ENCODE measurements at places on chromosomes 16 and 17.
A peak's percentile ranks its signal among the peaks of the same experiment; 100 is the strongest.

DNA sequence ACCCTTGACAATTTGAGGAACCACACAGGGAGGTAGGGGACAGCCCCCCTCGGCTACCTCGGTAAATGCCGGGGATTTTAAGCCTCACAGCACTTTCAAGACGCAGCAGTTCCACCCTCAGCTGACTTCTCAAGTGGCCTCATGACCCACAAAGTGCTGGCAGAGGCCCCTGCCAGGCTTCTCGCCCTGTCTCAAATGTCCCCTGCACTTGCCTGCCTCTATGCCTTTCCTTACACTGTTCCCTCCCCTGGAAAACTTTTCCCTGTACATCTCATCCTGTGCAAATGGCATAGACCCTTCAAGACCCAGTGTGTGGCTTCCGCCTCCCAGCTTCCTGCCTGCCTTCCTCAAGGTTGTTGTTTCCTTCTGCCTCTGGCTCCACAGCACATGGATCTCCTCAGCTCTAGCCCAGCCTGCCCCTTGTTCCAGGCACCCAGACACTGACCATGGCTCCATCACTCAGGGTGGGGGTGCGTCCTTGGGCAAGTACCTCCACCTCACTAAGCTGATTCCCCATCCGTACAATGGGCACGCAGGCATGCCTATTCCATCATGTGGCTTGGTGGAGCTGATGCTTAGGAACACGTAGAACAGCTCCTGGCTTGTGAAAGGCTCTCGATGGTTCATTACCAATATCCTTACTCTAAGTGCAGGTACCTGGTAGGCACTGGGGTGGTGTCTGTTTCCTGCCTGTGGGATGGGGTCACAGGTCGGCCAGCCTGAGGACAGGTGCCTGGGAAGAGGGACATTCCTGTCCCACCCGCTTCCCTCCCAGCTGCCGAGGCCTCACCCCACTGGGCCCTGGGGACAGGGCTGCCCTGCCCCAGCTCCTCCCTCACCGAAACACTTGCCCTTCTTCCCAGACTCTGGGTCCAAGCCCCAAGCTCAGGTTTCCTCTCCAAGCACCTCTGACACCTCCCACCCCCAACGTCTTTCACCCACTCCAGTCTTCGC is 24.0 kb downstream of the MMP15 start:
- no peak for DNase-seq

DNA sequence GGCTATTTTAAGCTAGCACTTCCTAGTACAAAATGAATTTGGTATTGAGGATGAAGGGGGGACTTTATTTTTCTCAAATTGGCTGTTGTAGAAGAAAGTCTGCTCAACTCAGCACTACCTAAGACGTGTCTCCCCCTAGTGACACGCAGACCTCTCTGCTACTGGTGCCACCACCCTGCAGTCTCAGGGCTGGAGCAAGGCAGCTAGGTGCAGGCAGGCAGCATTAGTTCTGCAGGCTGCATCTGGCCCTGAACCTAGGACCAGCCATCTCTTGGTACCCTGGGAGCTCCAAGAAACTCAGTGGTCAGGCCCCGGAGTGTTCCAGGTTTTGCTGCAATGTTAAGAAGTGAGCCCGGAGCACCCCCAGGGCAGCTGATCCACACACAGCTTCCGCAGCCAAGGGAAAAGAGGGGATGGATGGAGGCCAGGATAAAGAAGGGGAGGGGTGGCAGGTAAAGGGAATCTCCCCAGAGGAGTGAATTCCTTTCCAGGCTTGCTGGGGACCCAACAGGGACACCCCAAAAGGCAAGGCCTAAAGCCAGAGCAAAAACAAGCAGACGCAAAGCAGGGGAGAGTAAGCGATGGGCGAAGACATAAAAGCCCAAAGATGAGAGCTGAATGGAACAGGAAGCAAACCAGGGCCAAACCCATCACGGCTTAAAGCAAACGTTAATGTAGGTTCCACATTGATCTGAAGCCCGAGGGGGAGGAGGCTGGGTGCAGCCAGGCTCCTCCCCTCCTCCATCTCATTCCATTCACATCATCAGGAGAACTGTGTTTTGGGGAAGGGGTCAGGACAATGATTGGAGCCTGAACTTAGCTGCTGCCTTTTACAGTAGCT is 200.5 kb downstream of the ZFHX3 start:
- DNase-seq, result no peak

DNA sequence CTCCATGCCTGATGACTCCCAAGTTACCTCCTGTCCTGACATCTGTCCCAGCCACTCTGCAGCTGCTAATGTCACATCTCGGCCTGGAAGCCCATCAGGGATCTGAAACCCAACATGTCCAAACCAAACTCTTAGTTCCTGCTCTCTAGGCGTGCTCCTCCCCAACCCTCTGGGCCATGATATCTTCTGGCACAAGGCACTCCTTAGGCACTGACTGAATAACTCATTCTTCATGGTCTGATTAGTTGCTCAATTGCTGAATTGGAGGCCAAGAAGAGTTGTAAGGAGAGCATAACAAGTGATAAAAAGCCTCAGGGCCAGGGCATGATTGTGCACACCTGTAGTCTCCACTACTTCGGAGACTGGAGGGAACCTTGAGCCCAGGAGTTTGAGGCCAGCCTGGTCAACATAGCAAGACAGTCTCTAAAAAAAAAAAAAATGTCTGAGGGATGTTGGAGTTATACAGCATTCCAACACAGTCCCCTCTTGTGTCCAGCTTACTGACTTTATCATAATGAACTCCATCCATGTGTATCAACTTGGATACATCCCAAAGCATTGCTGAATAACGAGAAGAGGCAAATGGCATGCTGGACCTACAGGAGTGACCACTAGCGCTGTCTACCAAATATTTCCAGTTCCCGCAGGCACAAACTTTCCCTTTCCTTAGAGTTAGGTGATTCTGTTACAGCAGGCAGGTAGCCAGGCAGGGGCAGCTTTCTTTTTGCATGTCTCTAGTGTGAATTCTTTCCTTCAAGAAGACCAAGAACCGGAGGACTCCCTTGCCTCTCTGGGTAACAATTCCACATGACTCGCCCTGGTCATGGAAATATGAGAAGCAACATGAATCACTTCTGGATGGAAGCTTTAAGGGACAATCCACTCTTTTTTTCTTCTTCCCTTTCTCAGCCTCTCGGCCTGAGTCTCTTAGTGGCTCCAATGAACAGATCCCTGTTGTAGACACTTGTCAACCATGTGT is 18.1 kb upstream of the SHCBP1 start:
- DNase-seq, result no peak

GRCh38 chr16:88264641-88265285 is 118.0 kb upstream of the ZNF469 start:
- no peak for DNase-seq

DNA sequence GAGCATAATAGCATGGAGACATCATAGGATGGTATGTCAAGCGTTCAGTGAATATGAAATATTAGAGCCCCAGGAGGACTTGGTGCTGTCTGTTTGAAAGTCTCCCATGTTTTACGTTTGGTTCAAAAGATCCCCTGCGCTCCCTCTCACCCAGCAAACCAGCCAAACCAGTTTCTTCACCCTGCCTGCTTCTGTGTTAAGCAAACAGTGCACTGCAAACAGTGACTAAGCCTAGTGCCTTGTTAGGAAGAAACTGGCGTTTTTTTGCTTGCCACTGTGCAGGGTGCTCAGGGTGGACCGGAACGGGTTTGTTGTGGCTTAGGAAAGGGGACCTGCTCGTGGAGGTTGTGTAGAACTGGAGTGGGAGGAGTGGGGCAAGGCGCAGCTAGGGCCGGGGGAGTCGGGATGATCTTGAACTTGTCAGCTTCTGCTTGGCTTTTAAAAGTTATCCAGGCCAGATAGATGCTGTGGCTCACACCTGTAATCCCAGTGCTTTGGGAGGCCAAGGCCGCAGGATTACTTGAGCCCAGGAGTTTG is 7.7 kb downstream of the CDH1 start:
- DNase-seq, result no peak

DNA sequence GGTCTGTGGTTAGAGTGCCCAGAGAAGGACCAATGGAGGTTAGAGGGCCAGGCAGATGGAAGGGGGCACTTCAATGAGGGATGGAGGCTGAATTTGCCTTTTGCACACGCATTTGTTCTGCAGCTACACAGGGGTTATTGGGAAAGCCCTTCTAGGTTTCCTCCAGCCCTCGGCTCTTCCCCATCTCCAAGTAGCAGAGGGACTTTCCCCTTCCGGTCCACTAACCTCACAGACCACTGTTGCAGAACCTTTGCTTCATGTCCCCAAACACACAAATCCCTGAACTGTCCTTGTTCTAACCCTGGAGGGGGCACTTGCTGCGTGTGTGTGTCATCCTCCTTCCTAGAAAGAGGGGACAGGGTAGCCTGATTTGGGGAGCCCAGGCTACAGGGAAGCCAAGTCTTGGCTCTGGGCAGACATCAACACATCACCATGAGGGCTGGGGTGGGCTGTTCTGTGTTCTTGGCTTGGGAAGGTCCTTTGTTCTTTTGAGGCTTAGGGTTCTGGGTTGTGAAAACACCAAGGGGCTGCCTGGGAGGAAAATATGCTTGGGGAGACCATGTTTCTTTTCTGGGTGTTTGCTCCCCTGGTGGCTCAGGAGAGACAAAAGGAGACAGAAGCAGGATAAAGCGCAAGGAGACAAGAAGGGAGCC is 7.3 kb upstream of the NR1D1 start:
- DNase-seq, result no peak

- DNase-seq, result no peak
Measured at GRCh38 chr17:57114085-57114673, 29.1 kb downstream of the AKAP1 start.

GRCh38 chr17:43549496-43549895 is 3.4 kb upstream of the ETV4 start:
- DNase-seq, result no peak

DNA sequence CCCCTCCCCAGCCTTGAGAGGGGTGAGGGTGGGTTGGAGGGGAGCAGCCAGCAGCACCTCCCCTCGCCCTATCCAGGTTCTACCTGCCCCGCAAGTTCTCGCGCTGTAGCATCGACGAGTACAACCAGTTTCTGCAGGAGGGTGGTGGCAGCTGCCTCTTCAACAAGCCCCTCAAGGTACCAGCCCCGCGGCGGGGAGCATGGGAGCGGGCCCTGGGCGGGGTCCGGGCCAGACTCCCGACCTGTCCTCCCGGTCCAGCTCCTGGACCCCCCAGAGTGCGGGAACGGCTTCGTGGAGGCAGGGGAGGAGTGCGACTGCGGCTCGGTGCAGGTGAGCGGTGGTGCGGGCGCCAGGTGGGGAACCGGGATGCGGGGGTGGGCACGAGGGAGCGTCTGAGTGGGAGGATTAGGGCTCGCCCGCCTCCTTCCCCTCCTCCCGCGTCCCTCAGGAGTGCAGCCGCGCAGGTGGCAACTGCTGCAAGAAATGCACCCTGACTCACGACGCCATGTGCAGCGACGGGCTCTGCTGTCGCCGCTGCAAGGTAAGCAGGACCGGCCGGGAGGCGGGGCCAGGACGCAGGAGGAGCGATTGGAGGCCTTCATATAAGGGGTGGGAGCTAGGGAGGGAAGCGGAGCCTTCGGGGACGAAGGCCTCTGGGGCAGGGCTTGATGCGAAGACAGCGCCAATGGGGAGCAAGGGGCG is 16.5 kb downstream of the ADAM11 start:
- DNase-seq, result peak; percentile 92

DNA sequence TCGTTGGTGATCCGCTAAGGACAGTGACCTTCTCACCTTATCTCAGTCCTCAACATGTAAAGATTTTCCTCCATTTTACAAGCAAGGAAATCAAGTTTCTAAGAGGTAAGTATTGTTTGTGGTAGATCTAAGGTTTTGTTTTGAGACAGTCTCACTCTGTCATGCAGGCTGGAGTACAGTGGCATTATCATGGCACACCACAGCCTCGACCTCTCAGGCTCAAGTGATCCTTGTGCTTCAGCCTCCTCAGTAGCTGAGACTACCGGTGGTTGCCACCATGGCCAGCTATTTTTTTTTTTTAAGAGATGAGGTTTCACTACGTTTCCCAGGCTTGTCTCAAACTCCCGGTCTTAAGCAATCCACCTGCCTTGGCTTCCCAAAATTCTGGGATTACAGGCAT is 34.9 kb downstream of the PRKCA start:
- DNase-seq, result no peak

DNA sequence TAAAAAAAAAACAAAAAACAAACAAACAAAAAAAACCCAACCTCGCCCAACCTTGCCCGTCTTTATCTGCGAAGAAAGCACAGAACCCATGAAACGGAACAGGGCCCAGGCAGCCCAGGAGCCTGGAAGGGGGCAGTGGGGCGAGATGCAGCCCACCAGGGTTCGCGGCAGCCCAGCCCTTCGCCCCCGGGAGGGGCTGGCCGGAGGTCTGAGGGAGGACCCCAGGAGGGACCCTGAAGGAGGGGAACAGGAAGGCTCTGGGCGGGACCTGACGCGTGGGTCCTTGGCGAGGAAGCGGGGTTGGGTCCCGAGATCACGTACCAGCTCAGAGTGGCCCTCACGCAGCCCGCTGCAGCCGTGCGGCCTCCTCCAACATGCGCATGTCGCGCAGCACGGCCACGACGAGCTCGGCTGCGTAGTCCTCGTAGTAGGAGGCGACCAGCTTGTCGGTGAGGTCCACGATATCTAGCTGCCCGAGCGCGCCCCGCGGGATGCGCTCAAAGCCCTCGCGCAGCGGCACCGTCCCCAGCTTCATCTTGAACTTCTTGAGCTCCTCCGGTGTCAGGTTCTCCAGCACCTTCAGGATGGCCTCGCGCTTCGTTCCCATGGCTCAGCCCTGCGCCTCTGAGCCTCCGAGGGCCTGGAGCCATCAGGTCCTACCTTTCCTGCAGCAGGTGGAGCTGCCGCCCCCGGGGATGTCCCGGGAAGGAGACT is at the start of gene PYDC1:
TSS of gene PYDC1 (minus strand) at position 714 of the 714 bp plus-strand sequence. CDS start at position 607, 107 bp downstream.
- DNase-seq, result no peak

- DNase-seq, result no peak
Measured at GRCh38 chr17:77325577-77326075, 184.9 kb downstream of the SEC14L1 start.

- no peak for DNase-seq
Measured at GRCh38 chr17:52025236-52025635, 133.3 kb downstream of the CA10 start.

DNA sequence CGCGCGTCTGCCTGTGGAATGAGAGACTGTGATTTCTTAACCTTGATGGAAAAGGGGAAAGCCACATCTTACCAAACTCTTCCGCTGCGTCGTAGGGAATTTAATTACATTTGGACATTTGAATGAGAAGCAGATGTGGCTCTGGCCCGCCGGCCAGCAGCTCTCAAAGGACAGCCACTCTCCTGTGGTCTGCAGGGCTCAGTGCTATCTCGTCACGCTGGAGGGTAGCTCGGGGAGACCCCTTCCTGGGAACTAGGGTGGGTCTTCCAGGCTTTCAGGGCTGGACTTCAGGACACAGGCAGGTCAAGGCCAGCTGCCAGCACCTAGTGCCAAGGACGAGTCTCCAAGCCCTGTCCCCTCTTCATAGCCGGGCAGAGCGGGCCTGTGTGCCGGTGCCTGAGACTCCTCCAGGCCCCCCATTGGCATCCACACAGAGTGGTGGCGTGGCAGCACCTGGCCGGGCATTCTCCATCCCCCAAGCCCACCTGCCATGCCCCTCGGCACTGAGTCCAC is 15.9 kb upstream of the TBX2 start:
- no peak for DNase-seq

- no peak for DNase-seq
Measured at GRCh38 chr16:73057291-73058210, 9.6 kb upstream of the ZFHX3 start.

Data from NCI-H1436 treated with DMSO at 0.1 percent for 48 hours (cell line).